ENCODE measurements at places on chromosomes 2 and 18. TPM values are rescaled to one million over a fixed set of nuclear protein-coding genes. Genes with fewer than 3 reads are reported as not detected.

NPHP1 gene
- 9.9 TPM for total RNA-seq

- DNase-seq = no peak
These were observed 22.2 kb downstream of the KCNG2 start for GRCh38 chr18:79819968-79820351.

DNA sequence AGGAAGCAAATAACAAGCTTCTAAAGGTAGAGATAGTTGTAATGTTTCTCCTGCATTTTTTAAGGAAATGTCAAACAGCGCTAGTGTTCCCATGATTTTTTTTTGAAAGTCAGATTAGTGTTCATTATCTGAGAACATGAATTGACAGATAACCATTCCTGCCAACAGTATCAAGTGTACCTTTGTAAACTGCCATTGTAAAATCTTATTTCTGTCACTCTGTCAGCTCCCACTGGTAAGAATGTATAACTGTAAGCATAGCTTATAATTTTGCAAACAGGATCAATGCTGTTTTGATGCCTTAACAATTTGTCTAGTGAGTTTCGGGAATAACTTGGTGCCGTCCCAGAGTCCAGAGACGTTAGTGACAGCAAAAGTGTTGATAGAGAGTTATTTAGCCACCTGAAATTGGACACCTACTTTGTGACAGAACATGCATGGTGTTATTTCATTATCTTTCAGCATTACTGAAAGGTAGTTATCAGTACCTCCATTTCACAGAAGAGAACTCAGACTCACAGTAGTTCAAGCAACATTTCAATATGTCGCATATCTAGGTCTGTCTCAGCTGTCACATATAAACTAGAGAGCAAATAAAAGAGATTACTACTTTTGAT lies 221.4 kb downstream of the THSD7B start:
- no peak for DNase-seq

DNA sequence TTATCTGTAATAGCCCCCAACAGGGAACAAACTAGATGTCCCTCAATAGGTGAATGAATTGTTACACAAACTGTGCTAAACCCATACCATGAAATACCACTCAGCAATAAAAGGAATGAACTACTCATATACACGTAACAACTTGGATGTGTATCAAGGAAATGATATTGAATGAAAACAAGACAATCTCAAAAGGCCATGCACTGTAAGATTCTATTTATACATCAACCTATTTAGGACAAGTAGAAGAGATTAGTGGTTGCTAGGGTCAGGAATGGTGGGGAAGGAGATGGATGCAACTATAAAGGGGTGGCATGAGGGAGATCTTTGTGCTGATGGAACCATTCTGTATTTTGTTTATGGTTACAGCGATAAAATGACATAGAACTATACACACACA lies 47.1 kb downstream of the KANSL3 start:
- no peak for DNase-seq

DAW1 gene
- 2.1 TPM for total RNA-seq
